Activated gamma-delta T cell treated with Interleukin-2 at 50 U/mL for 16 hours (primary cell): ENCODE measurements at places on chromosomes 1 and 21.

DNA sequence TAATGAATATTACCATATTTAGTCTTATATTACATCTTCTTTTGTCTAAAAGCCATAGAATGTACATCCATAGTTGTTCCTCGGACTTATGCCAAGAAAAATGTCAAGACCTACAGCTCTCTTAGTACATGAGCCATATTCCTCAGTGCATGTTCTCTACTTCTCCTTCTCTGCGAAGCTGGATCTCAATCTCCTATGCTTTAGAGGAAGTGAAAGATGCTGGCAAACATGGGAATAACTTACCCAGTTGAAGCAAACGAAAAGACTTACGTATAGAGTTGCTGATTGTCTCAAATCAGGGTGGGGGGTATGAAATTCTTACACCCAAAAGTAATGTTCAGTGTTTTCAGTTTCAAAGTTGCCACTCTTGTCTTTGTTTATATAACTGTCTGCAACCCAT lies 32.7 kb downstream of the OR13G1 start:
- no peak for DNase-seq

- no peak for DNase-seq
Observed at GRCh38 chr1:156639601-156640101, 2.3 kb upstream of the BCAN start.

- no peak for DNase-seq
Observed at GRCh38 chr1:71949681-71950080, 332.7 kb downstream of the NEGR1 start.

DNA sequence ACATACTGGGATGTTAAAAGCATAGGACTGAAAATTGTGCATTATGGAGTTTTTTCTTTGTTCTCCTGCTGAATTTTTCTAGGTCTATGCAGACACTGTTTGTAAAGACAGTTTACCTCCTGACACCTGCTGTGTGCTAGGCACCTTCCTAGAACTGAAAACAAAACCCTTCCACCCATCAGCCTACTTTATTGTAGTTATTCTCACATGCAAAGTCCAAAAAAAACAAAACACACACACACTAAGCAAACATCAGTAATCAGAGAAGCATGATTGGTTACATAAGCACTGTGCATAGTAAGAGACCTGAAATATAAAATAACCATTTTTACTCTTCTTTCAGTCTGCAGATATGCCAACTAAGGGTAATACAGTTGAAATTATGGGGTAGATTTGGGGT lies 195.1 kb downstream of the CRB1 start:
- no peak for DNase-seq

DNA sequence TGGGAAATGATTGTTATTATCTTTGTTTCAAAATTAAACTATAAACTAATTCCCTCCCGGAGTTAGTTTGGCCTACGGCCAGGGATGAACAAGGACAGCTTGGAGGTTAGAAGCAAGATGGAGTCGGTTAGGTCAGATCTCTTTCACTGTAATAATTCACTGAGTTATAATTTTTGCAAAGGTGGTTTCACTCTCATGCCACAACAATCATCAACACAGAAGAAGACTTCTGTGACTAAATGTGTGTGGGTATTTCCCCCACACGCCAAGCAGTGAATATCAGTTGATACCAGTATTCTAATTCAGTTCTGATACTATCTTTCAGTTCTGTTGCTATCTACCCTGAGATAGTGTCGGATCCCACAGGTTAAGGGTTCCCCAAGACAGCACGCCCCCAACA lies 215.1 kb downstream of the S1PR1 start:
- DNase-seq, result no peak

- DNase-seq, result no peak
Observed at GRCh38 chr21:20554785-20555184, 443.4 kb upstream of the NCAM2 start.

DNA sequence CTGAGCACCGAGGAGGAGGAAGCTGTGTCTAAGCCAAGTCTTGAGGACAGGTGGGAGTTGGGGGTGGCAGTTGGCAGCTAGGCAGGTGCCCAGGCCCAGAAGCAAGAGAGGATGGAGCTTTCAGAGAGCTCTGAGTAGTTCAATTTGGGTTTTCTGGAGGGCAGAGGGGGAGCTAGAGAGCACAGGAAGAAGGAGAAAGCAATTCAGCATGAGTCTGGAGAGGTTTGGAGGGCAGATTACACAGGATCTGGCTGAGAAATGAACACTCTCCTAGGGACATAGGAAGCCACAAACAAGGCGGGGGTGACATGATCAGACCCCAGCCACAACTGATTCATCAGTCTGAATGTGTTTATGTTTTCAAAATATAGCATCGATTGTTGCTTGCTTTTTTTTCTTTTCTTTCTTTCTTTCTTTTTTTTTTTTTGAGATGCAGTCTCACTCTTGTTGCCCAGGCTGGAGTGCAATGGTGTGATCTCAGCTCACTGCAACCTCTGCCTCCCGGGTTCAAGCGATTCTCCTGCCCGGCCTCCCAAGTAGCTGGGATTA lies 23.8 kb downstream of the PTPRF start:
- DNase-seq, result peak; percentile 19

DNA sequence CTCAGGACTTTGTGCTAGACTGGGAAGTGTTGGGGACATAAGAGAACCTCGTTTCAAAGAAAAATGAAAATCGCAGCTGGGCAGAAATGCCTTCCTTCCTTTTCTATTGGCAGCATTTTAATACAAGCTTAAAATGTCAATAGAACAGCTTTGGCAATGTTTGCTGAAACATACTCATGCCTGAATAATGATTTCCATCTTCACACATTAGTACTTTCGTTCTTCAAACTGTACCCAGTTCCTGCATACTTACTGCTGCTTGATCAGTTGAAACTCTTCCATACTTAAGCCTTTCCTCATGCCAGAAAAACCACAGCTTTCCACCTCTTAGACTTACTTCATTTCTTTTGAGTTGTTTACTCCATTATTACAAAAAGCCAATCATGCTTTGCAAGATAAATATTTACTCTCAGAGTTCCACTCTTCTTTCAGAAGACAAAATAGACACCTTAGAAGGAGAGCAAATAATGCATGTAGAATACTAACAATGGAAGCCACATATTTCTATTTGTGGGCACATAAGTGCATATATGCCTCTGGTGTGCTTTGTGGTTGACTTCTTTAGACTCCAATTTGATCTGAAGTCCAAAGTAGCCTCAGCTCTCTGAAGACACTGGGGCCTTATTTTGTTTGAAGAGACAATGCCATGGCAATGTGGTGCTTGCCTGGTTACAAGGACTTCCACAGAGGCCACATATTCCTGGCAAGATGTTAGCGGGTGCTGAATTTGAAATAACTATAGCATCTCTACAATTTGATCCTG lies 22.7 kb upstream of the CD55 start:
- DNase-seq, result no peak

DNA sequence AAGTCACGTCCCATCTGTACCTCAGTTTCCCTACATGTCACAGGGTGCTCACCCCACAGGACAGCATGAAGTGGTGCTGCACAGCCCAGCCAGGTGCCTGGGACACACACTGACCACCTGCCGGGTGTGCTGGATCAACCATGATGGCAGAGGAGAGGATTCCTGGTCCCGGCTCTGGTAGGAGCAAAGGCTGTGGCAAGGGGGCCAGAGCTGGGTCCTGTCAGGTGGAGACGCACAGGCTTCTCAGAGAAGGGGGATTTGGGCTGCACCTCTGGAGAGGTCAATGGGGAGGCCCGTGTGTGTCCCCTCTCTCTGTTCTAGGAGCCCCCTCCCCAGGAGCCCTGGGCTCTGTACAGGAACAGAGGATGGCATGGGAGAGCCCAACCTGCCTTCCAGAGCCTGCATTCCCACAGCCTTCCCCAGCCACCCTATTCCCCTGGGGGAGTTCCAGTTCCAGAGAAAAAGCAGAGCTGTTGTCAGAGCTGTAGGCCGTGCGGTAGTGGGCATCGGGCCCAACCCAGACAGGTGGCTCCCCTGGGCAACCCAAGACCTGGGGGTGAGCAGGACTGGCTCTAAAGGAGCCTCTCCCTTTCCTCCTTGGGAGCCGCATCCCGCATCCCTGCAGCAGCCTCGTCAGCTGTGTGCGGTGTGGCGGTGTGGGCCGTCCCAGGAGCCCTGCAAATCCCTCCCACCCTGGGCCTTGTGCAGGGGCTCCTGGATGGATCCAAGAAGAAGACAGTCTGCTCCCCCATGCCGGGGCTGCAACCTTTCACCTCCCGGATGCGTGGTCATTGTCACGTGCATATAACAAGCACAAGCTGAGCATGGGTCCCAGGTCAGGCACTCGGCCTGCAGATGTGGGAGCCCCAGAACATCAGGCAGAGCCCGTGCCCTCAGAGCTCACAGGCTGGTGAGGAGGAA lies 2.9 kb upstream of the TFF3 start:
- DNase-seq, result no peak

- DNase-seq, result no peak
Observed at GRCh38 chr1:218496561-218496960, 151.4 kb downstream of the TGFB2 start.

- DNase-seq, result no peak
Observed at GRCh38 chr1:28280977-28281381, 21.7 kb downstream of the SESN2 start.

DNA sequence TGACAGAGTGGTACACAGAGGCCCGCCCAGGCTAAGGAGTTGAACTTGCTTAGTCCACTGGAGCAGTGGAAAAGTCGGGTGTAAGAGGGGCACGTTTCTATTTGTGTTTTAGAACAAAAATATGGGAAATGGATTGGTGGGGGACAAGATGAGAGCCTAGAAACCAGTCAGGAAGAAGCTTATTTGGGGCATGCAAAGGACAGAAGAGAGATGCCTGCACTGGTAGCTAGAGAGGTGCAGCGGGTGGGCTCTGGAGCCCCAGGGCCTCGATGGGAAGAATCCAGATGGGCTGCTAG lies 1.2 kb upstream of the LIN9 start:
- DNase-seq, result no peak

DNA sequence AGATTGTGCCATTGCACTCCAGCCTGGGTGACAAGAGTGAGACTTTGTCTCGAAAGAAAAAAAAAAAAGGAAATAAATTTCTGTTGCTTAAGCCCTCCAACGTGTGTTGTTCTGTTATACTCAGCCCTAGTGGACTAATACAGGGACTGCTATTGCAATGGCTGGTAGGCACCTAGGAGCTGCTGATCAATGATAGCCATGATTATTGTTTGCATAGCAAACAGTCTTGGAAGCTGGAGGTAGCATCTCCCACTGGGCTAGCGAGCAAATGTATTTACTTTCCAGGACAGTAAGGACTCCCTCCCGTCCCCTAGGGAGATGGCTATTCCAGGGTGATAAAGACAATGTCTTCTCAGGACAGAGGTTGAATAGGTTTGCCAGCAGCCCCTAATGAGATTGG lies 13.5 kb upstream of the TNFRSF8 start:
- no peak for DNase-seq

- no peak for DNase-seq
Observed at GRCh38 chr1:18649693-18650370, 19.2 kb downstream of the PAX7 start.

GRCh38 chr1:58465825-58466629 lies 80.5 kb downstream of the OMA1 start:
- no peak for DNase-seq

DNA sequence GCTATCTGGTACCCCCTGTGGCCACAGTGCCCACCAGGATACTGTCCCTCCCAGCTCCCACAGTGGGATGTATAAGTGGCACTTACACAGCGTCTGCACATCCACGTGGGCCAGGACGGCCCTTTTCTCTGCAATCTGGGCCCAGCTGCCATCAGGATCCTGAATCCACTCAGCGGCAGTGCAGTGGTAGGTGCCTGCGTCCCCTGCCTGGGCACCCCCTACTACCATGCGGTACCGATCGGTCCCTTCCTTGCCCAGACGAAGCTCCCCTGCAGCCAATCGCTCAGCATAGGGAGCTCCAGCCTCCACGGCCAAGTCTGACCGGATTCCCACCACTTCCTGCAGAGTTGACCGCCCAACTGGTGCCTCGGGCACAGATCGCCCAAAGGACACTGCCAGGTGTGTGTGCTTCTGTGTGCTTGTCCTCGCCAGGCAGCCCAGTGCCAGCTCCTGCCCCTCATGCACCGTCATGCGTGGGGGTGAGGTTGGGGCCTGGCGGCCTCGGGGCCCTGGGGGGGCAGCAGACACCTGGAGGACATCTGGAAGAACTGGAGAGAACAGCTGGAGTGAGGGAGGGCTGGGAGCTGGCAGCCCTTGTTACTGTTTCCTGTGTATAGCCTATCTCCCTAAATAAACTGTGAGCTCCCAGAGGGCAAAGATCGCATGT lies 4.7 kb downstream of the IGSF8 start:
- no peak for DNase-seq

GRCh38 chr1:9270290-9270883 lies 22.3 kb upstream of the SPSB1 start:
- DNase-seq, result no peak

DNA sequence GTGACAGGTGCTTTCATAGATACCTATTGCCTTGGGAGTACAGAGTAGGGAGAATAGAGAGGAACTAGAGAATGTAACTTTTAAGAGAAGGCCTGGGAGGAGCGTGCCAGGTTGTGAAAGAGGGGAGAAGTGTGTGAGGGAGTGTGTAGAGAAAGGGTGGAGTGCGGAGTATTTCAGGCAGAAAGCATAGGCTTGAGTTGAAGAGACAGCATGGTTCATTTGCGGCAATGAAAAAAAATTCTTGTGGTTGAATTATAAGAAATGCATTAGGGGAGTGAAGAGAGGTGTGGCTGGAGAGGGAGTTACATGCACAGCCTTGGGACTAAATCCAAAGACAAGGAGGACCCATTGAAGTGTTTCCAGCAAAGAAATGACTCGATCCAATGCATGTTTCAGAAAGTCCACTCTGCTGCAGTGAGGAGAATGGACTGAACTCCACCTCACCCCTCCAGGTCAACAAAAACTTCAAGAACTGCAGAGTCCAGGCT lies 81.7 kb upstream of the ADAM30 start:
- no peak for DNase-seq

DNA sequence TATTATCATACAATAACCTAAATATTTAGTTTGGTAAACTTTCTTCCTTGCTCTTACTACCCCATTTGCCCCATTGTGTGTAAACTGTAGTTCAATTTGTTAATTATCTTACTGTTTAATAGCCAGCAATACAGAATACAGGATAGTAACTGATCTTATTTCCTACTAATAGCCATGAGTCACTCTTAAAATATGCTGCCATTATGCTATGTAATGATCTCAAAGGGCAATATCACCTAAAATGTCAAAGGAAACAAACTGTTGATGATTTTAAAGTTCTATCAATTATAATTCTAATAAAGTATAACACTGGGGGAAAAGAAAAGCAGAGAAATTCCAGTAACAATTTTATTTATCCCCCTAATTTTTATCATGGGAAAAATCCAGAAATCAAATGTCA lies 4.3 kb downstream of the SLC30A1 start:
- DNase-seq, result no peak

DNA sequence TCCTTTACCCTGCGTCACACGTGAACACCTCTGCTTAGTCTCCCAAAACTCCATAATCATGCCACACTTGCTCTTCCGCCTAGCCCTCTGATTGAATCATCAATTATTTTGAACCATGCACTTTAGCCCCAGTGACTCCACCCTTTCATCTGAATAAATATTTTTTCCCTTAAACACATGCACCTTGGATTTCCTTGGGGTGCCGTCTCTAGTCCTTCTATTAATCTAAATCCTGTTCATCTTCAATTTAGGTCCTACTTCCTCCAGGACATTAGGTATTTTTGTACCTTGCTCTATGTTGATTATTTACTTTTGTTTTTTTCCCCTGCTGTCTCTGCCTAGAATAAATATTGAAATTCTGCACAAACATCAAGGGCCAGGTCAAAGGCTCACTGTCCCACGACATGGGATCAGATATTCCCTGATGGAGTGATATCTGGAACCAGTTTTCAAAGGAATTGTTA lies 9.8 kb upstream of the CYP2J2 start:
- DNase-seq, result no peak

- peak; percentile 60 for DNase-seq
Observed at GRCh38 chr1:17335821-17336710, 28.1 kb downstream of the PADI4 start.
